Chondrocyte (in vitro differentiated cells): ENCODE measurements at places on chromosomes 16 and 17. TPM values are rescaled to one million over a fixed set of nuclear protein-coding genes. Genes with fewer than 3 reads are reported as not detected.

DNA sequence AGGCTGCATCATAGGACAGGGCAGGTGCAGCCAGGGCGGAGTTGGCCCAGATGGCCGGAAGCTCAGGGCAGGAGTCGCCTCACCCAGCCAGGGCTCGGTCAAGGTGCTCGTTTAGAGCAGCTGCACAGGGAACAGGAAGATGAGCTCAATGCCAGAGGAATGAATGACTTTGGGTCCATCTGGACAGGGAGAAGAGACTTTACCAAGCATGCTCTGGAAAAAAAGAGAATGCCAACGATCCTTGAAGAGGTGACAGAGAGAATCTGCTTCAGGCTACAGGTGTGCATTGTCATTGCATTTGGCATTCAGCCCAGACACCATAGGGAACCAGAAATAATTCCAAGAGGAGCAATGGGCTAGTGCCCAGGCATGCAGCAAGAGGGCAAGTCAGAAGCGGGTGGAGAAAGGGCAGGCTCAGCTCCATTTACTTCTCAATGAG lies 6.7 kb upstream of the MPP3 start:
- peak overlapping the region; percentile 43 for H3K27ac ChIP-seq
- H3K36me3 ChIP-seq, result no peaks in the 10 kb centered on the region
- DNase-seq, result no peak
- H3K4me1 ChIP-seq, result peaks cover 37% of the 10 kb centered on the region

GRCh38 chr16:57985204-57986181 lies 14.6 kb upstream of the CNGB1 start:
- peaks cover 3% of the 10 kb centered on the region for H3K27me3 ChIP-seq
- peaks cover 16% of the 10 kb centered on the region for H3K4me1 ChIP-seq
- H3K27ac ChIP-seq, result no peak overlapping the region
- DNase-seq, result peak; percentile 75

GRCh38 chr17:6018788-6019187 lies 51.4 kb upstream of the WSCD1 start:
- no peak overlapping the region for H3K27ac ChIP-seq
- H3K4me3 ChIP-seq, result no peak overlapping the region
- H3K4me1 ChIP-seq, result peaks cover 33% of the 10 kb centered on the region
- H3K36me3 ChIP-seq, result no peaks in the 10 kb centered on the region
- peaks cover 9% of the 10 kb centered on the region for H3K27me3 ChIP-seq
- DNase-seq, result no peak

DNA sequence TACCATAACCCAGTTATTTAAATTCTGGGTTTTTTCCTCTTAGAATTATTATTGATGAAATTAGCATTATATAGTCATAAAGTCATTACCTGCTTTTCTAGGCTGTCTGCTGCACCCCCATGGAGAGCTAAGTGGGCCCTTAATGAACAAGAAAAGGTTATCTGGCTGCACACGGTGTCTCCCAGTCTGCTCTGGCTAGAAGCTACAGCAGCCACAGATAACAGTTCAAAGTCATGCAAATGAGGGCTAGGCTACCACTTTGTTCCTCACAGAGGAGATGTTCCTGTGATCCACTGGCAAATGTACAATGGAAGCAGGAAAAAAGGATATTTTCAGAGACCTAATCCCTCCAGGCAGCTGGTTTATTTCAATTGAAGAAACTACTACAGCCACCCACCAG lies 112.1 kb downstream of the SNX11 start:
- H3K27ac ChIP-seq, result no peak overlapping the region
- no peaks in the 10 kb centered on the region for H3K4me1 ChIP-seq
- DNase-seq, result no peak

- H3K36me3 ChIP-seq, result no peaks in the 10 kb centered on the region
- H3K4me1 ChIP-seq, result peaks cover 3% of the 10 kb centered on the region
- no peak overlapping the region for H3K4me3 ChIP-seq
- H3K27me3 ChIP-seq, result peaks cover 17% of the 10 kb centered on the region
- no peak overlapping the region for H3K27ac ChIP-seq
- no peak for DNase-seq
Observed at GRCh38 chr17:13129356-13129755, 111.5 kb upstream of the ELAC2 start.

The ZFPM1 gene
- 4.4 to 7.6 TPM (median 7.0 TPM) in 3 replicates for total RNA-seq

DNA sequence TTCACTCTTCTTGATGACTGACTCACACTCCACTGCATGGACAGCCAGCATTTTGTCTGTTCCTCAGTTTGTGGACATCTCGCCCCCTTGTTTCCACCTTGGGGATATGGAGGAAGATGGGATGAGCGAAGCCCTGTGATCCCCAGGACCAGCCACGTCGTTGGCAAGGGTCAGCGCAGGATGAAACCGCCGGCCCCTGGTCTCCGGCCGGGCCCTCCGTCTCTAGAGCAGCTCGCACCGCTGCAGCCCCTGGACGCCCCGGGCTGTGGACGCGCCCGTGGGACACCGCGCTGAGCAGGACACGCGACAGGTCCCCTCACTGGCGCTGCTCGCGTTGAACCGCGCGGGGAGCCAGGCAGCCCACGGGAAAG lies 604 bp upstream of the ZC3H18 start:
- peaks cover 20% of the 10 kb centered on the region for H3K4me1 ChIP-seq
- no peak for DNase-seq
- H3K4me3 ChIP-seq, result peak overlapping the region; percentile 71
- H3K27me3 ChIP-seq, result no peaks in the 10 kb centered on the region

GRCh38 chr16:50528820-50529219 lies 19.4 kb upstream of the NKD1 start:
- H3K27me3 ChIP-seq, result peaks cover 48% of the 10 kb centered on the region
- no peak overlapping the region for H3K4me3 ChIP-seq
- no peaks in the 10 kb centered on the region for H3K36me3 ChIP-seq
- H3K27ac ChIP-seq, result no peak overlapping the region
- DNase-seq, result no peak

GRCh38 chr16:78503602-78504001 lies 404.1 kb downstream of the WWOX start:
- DNase-seq, result no peak
- no peak overlapping the region for H3K4me3 ChIP-seq
- H3K27me3 ChIP-seq, result no peaks in the 10 kb centered on the region
- H3K27ac ChIP-seq, result no peak overlapping the region
- no peaks in the 10 kb centered on the region for H3K36me3 ChIP-seq
- H3K4me1 ChIP-seq, result peaks cover 3% of the 10 kb centered on the region

DNA sequence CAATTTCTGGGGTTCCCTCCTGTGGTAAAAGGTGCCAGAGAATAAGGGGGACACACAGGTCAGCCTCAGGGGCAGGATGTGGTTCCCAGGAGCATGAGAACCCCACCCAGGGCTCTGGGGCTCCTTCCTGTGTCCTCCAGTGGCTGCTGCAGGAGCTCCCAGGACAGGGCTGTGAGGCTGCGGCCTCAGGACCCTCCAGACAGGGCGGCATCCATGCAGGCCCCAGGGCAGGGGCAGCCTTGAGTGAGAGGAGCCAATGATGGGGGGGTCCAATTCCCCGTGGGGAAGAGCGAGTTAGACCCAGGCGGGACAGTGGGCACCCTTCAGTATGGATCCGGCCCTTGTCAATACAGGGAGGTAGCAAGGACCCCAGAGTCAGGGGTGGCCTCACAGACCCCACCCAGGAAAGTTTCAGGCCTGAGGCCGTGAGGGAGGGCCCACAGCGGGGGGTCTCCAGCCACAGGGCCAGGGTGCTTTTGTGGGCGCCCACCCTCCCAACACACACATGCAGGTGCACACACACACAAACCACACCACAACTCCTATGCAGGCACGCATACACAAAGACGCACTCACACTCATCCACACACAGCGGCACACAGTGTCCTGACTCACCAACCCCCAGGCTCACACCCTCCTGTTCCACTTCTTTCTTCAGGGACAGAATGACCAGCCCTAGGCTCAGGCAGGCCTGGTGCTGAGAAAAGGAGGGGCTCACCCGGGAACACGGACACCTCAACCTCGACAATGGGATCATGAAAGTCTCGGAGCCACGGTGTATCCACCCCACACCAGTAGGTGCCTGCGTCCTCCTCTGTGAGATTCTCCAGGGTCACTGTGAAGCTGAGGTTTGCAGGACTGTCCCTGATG lies 1.8 kb downstream of the CD300C start:
- peaks cover 34% of the 10 kb centered on the region for H3K27me3 ChIP-seq
- H3K4me1 ChIP-seq, result no peaks in the 10 kb centered on the region
- no peaks in the 10 kb centered on the region for H3K36me3 ChIP-seq

GRCh38 chr16:77677129-77677528 lies 45.2 kb upstream of the NUDT7 start:
- H3K36me3 ChIP-seq, result no peaks in the 10 kb centered on the region
- H3K27me3 ChIP-seq, result peaks cover 21% of the 10 kb centered on the region
- no peak overlapping the region for H3K4me3 ChIP-seq
- no peaks in the 10 kb centered on the region for H3K4me1 ChIP-seq
- no peak overlapping the region for H3K27ac ChIP-seq
- DNase-seq, result no peak

The ITGAL gene
- not detected in 3 replicates for total RNA-seq

The SCN4A gene
- total RNA-seq, result not detected in 3 replicates

- no peak for DNase-seq
- peaks cover 22% of the 10 kb centered on the region for H3K27me3 ChIP-seq
- H3K27ac ChIP-seq, result no peak overlapping the region
- H3K4me1 ChIP-seq, result peaks cover 6% of the 10 kb centered on the region
- H3K36me3 ChIP-seq, result peaks cover 6% of the 10 kb centered on the region
- no peak overlapping the region for H3K4me3 ChIP-seq
Observed at GRCh38 chr16:83890359-83890758, 8.6 kb upstream of the MLYCD start.

The C16orf89 gene
- not detected in 3 replicates for total RNA-seq

GRCh38 chr17:54982399-54982798 lies 13.8 kb downstream of the STXBP4 start:
- peaks cover 32% of the 10 kb centered on the region for H3K4me1 ChIP-seq
- H3K27ac ChIP-seq, result peak overlapping the region; percentile 43
- no peak for DNase-seq
- peaks cover 3% of the 10 kb centered on the region for H3K36me3 ChIP-seq

GRCh38 chr17:5919089-5919488 lies 151.1 kb upstream of the WSCD1 start:
- no peaks in the 10 kb centered on the region for H3K36me3 ChIP-seq
- peaks cover 14% of the 10 kb centered on the region for H3K27me3 ChIP-seq
- peaks cover 3% of the 10 kb centered on the region for H3K4me1 ChIP-seq
- H3K4me3 ChIP-seq, result no peak overlapping the region
- DNase-seq, result peak; percentile 13
- no peak overlapping the region for H3K27ac ChIP-seq

The RDM1 gene
- 0.35 TPM in 1 of 3 replicates, not detected in the others for total RNA-seq

GRCh38 chr17:45440161-45440778 lies 7.6 kb upstream of the ARHGAP27 start:
- no peak overlapping the region for H3K27ac ChIP-seq
- peaks cover 12% of the 10 kb centered on the region for H3K36me3 ChIP-seq
- no peak for DNase-seq
- H3K4me1 ChIP-seq, result peaks cover 6% of the 10 kb centered on the region
- H3K4me3 ChIP-seq, result no peak overlapping the region

The CYB561 gene
- 6.2 to 10.1 TPM (median 9.0 TPM) in 3 replicates for total RNA-seq
